ENCODE measurements at places on chromosomes 4 and X.

DNA sequence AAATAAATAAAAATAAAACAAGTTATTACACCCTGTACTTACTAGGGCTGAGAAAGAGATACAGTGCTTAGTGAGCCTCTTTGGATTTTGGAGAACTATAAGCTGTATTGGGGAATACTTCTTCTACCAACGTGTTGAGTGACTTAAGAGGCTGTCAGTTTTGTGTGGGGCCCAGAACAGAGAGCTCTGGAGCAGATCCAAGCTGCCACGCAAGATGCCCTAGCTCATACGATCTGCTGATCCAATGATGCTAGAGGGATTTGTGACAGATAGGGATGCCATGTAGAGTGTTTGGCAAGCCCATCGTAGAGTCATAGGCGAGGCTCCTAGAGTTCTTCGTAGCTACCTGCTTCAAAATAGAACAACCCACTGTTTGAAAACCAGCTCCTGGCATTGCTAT, 60.3 kb upstream of the KLF3 start:
- no peak for DNase-seq

DNA sequence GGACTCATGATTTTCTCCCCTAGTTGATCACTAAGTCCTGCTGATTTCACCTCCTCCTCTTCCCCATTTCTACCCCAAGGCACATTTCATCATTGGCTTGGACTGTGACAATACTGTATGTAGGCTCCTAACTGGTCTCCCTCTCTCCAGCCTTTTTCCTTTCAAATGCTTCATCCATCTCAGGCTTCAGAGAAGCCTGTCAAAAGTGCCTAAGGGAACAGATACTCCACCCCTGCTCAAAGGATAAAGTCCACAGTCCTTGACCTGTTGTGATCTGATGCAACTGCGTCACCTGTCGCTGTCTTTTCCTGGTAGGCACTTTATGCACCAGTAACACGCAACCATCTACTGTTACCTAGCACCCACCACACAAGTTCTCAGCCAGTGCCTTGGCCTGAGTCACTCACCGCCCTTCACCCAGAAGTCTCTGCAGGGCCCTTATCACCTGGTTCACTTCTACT, 12.8 kb downstream of the SCARB2 start:
- DNase-seq, result no peak

- DNase-seq, result no peak
Observed at GRCh38 chr4:186743261-186743660, 19.6 kb upstream of the FAT1 start.

DNA sequence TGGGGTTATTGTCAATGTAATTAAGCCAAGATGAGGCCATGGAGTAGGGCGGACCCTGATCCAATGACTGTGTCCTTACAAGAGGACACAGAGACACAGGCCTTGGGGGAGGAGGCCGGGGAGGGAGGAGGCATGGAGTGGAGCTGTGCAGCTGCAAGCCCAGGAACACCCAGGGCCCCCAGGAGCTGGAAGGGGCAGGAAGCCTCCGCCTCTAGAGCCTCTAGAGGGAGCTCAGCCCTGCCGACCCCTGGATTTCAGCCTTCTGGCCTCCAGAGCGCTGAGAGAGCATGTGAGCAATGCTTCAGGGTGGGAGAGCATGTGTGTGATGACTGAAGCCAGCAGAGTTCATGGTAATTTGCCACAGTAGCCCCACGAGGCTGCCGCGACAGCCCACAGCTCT, 234.6 kb downstream of the AFAP1 start:
- no peak for DNase-seq

DNA sequence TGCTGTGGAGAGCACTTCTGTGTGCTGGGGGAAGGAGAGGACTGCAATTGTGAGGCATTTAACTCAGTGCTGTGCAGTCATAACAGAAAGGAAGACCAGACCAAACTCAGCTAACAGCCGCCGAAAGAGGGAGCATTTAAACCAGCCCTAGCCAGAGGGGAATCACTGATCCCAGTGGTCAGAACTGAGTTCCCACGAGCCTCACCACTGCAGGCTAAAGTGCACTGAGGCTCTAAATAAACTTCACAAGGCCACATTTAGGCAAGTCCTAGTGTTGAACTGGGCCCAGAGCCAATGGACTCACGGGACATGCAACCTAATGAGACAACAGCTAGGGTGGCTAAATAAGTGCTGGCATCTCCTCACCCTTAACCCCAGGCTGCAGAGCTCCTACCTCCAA, 20.4 kb downstream of the IQCM start:
- no peak for DNase-seq

DNA sequence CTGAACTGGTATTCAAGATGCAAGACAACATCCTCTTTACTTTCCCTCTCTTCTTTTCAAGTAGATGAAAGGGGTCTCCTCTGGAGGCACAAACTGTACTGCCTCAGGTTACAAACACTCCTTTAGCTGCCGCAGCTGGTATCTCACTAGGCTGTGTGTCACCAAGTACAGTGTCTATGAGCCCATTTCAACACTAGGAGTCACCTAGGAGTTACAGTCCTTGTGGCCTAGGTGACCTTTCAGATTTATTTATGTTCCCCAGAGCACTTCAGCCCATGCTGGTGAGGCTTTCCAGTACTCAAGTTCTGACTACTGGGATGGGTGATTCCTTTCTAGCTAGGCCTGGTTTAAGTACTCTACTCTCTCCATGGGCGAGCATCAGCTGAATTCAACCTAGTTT, 32.4 kb upstream of the TMLHE start:
- no peak for DNase-seq

GRCh38 chr4:86132468-86132867, 227.4 kb downstream of the MAPK10 start:
- no peak for DNase-seq

DNA sequence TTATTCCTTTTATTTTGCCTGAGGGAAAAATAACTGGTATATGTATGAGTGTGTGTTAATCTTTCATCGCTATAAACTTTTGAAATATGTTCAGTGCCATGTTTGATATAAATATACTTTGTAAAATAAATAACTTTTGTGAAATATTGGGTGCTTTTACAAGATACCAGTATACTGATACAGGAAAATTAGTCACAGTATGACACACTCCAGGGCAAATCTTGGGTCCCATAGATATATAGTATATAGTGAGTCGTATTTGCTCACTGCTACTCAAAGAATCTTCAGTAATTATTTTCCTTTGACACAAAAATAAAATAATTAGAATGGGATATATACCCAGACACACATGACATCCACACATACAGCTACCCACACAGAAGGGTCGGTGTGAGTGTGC, 472.3 kb downstream of the GRID2 start:
- no peak for DNase-seq

GRCh38 chr4:1310796-1311631, 21.3 kb downstream of the MAEA start:
- DNase-seq, result no peak

- DNase-seq, result no peak
Observed at GRCh38 chrX:118594697-118595420, 99.2 kb downstream of the DOCK11 start.

DNA sequence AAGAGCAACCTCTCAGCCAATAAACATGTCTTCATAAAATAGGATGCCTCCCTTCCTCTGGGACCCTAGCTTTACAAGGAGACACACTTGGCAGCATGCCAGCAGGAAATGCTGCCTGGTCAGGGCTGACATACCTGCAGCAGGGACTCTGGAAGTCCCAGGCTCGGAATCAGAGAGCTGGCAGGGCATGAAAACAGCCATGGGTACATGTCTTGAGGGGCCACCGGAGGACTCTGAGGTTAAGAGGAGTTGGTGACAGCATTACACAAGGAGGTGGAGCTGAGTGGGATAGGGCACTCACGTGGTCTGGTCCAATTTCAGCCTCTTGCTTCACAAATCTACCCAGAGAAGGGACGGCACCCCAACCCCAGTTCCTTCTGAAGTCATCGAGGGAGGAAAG, 15.7 kb downstream of the MSX1 start:
- no peak for DNase-seq

- DNase-seq, result no peak
Observed at GRCh38 chr4:116952530-116953136, 132.7 kb downstream of the TRAM1L1 start.

DNA sequence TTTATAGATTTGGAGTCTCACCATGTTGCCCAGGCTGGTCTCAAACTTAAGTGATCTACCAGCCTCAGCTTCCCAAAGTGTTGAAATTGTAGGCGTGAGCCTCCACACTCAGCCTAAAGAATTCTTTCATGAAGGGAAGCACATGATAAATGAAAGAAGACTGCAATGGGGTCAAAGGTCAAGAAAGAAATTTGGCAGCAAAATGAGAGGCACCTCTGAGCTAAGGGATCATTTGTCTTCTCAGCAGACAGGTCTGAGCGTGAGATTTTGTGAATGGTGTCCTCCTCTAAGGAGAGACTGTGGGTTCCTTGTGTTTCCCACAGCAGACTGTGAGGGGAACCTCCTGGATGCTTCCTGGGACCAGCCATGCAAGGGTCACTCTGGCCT, 57.5 kb upstream of the EGFL6 start:
- DNase-seq, result no peak

GRCh38 chr4:162954976-162955375, 211.7 kb downstream of the NAF1 start:
- no peak for DNase-seq
